ENCODE measurements at places on chromosomes 6 and 20.

DNA sequence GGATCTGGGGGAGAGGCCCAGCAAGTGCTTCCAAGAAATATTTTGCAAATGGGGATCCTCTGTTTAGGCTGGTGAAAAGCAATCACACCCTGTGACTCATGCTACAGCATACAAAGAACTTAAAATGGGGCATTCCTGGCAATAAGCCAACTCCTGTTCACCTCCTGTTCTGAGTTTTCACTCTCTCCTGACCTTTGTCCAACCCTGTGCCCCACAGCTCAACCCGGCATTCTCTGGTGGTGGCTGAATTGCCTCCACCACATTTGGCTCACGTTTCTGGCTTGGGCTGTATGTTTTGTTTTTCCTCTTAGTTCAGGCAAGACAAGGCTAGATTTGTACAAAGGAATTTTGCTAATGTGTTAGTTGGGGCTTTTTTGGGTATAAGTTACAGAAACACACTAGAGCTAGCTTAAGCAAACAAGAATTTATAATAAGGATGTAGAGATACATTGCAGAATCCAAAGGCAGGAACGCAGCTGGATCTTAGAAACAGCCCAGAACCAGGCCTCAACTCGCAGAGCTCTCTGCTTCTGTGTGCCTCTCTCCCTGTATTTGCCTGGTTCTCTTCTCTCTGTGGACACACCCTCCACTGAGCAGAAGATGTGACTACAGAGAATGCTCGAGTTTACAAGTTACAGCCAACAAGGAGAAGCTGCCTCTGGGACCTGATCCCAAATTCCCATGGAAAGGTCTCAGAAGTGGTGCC, 9.4 kb downstream of the ABCC10 start:
- no peak for DNase-seq

DNA sequence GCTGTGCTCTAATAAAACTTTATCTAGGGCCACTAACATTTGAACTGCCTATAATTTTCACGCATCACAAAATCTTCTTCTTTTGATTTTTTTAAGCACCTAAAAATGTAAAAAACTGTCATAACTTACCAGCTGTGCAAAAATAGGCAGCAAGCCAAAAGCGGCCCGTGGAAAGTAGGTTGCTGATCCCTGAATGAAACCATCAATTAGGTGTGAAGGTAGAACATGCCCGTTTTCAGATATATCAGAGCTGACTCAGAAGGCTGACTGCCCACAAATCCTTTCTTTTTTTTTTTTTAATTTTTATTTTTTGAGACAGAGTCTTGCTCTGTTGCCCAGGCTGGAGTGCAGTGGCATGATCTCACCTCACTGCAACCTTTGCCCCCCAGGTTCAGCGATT, 4.9 kb upstream of the IPCEF1 start:
- no peak for DNase-seq

DNA sequence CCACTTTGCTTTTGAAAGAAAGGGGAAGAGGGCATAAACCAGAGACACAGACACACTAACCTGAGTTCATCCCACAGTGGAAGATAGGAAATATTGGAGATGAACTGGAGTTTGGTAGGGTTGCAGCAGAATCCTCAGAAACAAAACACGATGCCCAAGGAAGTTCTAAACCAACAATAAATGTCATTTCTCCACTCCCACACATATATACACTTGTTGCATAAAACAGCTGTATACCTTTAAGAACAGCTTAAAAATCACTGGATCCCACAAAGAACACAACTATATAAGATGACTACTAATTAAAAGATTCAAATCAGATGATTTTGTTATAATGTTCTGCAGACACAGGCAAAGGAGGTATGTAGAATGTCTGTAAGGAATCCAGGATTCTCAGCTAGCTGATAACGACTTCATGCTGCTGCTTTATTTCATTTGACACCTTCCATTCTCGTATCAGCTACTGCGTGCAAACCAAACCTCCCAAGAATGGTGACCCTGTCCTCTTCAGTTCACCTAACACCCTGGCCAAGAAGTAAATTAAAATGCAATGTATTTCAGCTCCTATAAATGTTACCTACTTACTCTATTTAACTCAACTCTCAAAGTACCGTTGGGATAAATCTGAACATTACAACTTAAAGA, 14.3 kb downstream of the KIF13A start:
- no peak for DNase-seq

DNA sequence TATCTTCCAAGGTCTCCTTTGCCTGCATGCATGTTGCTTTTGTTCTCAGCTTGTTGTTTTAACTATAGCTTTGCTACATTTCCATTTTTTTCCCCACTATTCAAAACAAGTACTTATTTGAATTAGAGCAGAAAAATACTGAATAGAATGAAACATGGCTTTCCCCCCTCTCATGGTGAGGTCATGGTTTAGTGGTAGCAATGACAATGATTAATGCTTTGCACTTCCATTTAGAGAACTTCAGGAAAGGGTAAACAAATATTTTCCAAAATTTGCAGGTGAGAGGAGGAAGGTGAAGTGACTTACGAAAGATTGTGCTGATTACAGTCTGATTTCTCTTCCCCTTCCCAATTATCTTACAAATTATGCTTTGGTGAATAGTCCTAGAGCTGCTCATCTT, 47.8 kb upstream of the TRAF3IP2 start:
- no peak for DNase-seq

DNA sequence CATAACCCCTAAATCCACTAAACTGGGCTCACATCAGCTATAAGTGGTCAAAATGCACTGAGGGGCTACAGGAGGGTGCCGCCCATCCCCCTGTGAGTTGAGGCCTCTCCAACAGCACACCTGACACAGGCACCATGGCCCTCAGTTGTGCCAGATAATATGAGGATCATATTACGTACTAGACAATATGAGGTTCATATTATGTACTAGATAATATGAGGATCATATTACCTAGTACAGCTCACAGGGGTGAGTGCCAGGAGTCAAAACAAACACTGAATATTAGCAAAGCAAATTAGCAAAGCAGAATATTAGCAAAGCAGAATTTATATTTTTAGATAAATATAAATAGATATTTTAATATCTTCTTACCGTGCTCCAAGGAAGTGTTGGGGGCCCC, 35.3 kb downstream of the CD24 start:
- DNase-seq, result no peak

DNA sequence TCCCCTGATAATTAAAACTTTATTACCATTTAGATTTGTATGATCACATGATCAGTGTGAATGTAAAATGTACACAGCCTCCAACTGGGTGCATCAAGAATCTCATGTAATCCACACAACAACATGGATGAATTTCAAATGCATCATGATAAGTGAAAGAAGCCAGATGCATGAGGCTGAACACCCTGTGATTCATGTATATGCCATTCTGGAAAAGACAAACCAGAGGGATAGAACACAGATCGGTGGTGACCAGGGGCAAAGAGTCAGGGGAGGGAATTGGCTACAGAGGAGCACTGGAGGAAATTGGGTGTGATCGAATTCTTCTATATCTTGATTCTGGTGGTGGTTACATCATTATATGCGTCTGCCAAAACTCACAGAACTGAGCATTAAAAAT, 170.7 kb upstream of the SLC24A3 start:
- no peak for DNase-seq

- peak; percentile 82 for DNase-seq
These were observed 1.4 kb upstream of the TRIM39 start for GRCh38 chr6:30325150-30325872.

- DNase-seq, result no peak
These were observed 13.5 kb downstream of the DHX35 start for GRCh38 chr20:38975539-38976120.

DNA sequence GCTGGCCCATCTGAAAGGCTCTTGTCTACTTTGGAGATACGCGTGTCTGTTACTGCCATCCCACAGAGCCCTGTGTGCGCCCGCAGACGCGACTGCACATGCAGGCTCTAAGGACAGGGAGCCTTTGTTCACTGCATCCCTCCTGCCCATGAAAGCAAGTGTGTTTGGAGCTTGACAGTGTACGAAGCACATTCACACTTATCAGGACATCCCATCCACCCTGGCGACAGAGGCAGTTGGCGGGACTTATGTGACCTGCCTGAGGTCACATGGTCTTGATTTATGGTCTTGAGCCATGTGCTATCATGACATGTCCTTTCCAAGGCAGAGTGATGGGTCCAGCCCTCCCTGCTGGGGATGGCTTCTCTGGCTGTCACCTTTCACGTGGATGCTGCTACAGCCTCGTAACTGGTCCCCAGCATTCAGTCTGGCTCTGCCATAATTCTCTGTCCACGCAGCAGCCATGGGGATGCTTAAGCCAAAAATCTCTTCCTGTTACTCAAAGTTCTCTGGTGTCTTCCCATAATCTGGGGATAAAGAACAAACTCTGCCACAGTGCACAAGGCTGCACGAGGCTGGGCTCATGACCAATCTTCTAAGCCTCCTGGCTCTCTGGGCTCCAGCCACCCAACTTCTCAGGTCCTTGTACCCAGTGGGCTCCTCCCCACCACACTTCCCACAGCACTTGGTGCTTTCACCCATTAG, 36.3 kb upstream of the FAM83D start:
- no peak for DNase-seq

DNA sequence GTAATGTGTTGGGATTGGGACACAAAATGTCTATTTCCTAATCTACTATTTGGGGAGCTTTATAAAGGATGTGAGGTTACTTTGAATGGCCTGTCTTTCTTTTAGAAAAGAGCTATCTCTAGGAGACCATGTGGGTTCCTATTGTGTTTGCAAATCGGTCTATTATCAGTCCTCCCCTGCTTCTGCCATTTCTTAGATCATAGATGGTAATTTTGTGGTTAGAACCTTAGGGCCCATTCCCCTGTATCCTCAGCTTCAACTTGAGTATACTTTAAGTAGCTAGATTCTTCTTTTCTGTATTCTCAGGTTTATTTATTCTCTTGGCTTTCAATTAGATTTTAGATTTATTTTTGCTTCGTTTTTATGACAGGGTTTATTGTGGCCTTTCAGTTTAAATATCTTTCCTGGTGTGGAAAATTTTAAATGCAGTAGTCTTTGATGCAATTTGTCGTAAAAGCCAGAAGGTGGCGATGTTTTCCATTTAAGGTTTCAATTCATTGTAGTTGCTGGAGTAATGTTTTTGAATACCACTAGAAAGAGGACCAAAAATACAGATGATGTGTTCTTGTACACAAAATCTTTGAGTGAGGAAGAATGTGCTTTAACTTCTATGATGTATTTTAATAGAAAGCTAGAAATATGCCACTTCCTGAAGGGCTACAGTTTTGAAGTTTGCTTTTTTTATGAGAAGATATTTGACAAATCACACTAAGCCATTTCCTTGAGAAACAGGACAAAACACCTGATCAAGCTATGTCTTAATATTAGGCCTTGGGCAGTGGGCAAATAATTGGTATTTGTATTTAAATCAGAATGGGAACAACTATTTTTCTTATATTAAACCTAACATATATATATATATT, 20.3 kb downstream of the TBPL1 start:
- no peak for DNase-seq

DNA sequence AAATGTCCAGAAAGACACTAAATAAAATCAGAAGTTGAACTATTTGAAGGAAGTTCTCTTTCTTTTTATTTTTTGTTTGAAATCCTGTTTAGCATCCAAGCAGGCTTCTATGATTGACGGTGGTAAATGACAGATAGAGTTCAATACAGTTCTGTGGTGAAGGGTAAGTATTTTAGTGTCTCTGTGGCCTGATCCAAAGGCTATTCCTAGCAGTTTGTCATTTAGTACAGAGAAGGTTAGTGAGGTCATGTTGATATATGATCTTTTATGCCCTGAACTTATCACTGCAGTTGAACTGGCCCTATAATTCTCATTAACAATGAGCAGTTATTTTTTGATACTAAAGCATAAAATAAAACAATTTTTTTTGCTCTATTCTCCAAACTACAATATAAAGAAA, 144.7 kb upstream of the HDAC2 start:
- no peak for DNase-seq

DNA sequence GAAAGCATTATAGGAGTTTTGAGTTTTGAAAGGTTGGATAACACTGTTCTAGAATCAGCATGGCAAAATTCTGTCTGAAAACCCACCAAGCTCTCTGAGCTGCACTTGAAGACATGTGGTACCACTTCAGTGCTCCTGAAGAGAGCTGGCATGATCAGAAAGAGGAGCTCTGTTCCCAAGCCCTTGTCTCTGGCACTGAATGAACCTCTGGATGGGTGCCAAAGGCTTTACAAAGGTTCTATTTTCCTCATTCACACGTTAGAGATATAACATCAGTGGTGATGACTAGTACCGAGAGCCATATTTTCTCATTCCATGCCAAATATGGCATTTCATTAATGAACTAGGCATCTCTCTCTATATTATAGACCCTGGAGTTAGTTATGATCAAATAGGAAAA, 301.8 kb upstream of the ID4 start:
- DNase-seq, result no peak

DNA sequence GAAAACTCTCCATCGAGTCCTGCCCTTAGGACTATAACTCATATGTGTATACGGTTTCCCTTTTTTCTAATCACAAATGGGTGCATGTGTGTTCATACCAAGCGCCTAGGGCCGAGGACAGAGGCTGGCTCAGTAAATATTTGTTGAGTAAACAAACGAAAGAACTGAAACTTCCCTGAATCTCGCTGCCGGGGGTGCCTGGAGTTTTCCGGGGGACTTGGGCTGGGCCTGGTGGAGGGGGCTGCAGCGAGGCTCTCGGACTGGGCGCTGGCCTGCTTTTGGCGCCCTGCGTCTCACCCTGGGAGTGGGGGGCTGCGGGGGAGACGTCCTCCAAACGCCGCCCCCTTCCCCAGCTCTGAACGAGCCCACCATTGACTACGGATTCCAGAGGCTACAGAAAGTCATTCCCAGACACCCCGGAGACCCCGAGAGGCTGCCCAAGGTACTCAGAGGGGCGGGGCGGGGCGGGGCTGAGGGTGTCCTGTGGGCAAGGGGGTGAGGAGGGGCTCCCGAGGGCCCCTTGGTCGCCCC, 49.0 kb downstream of the CPXM1 start:
- DNase-seq, result no peak

DNA sequence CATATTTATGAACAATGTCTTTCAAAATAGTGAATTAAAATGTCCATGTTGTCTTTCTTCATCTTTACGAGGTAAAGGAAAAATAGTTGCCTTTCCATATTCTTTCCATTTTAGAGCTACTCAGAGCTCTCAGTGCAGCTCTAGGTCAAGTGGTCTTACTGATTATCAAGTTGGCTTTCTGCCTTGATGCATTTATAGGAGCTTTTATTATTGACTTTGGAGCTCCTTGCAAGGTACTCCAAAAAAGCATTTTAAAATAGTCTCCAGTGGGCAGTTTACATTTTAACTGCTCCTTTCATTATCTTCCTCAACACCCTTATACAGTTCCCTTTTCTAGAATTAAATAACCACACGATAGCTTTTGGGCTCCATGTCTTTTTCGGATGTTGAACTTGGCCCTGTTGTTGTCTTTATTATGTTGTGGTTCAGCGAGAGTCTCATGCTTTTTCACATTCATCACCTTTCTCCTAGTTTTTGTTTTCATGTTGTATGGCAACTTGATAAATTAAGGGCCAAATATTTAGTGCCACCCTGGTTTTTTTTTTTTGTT, 122.9 kb downstream of the CLIC5 start:
- DNase-seq, result no peak

GRCh38 chr6:104639668-104640067, 220.1 kb downstream of the HACE1 start:
- DNase-seq, result no peak
